ENCODE measurements at places on chromosomes 4 and X.
A peak's percentile ranks its signal among the peaks of the same experiment; 100 is the strongest.

GRCh38 chr4:172143605-172144314, 330.6 kb downstream of the GALNTL6 start:
- no peak for DNase-seq

- DNase-seq = no peak
These were observed 383.8 kb downstream of the OPHN1 start for GRCh38 chrX:68049466-68049865.

DNA sequence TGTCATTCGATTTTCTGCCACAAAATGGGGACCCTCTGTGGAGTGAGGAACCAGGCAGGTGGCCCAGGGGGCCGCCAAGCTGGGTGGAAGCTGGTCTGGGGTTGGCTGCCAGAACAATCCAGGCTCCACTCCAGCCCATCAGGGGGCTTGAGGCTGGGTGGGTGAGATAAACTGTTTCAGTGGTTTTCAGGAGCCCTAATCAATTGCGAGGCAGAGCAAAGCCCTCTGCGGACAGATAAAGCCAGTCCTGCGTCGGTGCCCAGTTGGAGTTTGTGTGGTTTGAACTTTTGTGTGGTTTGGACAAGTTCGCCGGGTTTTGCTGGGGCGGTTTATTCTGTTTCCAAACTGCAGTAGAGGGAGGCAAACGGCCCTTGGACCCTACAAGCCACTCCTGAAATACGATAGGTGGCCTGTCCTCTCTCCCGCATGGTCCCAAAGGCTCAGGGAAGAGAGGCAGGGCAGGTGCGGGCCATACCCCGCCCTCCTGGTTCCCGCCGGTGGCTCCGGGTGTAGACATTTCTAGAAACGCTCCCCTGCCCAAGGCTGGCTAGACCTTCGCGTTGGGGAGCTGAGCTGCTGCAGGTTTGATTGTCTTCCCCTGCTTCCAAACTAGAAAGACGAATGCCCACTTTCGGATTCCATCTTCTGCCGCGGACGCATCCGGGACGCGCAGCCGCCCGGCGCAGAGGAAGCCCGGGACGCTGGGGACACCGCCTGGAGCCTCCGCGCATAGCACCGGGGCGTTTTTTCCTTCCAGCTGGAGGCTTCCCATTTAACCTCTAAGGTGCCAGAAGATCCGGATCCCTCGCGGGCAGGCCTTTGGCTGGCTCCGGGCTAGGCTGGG, 169.0 kb upstream of the BCOR start:
- DNase-seq = peak; percentile 78

DNA sequence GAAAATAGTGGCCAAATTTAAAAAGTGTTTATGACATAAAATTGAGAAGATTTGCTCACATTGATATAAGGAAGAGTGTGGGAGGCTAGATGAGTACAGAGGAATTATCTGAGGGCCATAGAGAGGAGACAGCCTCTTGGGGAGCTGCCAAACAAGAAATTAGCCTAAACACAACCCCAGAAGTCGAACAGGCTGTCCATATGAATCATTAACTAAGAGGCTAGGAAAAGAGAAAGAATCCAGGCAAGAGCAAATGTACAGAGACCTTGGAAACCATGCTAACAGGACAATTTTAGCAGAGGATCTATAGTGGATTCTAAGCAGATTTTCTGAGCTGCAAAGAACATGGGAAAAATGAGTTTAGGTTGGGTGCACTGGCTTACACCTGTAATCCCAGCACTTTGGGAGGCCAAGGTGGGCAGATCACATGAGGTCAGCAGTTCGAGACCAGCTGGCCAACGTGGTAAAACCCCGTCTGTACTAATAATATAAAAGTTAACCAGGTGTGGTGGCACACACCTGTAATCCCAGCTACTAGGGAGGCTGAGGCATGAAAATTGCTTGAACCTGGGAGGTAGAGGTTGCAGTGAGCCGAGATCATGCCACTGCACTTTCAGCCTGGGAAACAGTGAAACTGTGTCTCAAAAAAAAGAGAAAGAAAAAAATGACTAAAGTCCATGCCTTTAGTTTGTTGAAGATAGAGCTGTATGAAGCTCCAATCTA, 76.1 kb downstream of the NWD2 start:
- DNase-seq = no peak

DNA sequence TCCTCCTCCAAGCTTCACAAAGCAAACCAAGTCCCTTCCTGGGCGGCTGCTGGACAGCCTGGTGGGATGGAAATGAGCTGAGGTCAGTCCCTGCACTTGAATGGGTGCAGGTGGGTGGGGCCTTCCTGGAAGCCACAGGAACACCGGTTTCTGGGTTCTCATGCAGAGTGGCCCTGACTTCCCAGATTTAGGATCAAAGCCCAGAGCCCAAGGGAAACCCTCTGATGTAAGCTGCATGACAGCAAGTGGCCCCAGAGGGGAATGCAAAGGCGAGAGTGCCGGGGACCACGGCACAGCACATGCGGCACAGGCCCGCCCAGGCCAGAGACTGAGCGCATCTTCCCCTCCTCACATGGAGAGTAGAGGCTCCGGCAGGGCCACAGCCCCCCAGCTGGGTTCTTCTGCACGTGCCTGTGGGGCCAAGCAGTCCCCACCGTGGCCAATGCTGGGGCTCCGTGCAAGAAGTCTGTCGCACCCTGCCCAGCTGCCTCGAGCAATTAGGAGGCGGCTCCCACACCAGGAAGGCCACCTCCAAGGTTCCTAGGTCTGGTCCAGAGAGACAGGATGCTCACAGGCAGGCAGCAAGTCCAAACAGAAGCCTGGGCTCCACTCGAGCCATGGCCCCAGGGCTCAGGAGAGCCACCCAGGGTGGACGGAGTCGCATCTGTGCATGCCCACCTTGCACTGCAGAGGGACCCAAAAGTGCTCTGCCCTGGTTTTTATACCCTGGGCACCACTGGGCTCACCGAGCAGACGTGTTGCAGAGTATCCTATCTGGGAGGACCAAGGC, 83.0 kb downstream of the HTRA3 start:
- peak; percentile 35 for DNase-seq

- DNase-seq = no peak
These were observed 147.7 kb upstream of the TBL1X start for GRCh38 chrX:9317176-9317575.

- DNase-seq = no peak
These were observed 18.0 kb downstream of the STARD8 start for GRCh38 chrX:68665502-68665901.

GRCh38 chr4:675980-676870, 1.9 kb downstream of the MYL5 start:
- DNase-seq = no peak

GRCh38 chr4:53043055-53043454, 180.9 kb downstream of the RASL11B start:
- no peak for DNase-seq

DNA sequence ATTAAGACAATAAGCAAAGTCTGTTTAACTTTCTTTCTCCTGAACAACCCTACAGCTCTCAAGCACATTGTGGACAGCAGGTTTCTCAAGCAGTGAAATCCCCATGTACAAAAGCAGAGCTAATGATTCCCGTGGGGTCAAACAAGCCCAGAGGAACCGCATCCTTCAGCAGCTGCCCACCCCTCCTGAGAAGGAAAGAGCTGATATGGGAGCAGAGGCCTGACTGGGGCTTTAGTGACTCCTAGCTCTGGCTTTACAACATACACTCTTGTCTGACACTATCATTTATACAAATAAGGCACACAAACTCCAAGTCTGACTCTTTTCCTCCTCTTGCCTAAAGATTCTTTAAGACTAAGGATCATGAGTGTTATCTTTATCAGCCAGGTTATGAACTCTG, 32.8 kb downstream of the HDAC8 start:
- no peak for DNase-seq

DNA sequence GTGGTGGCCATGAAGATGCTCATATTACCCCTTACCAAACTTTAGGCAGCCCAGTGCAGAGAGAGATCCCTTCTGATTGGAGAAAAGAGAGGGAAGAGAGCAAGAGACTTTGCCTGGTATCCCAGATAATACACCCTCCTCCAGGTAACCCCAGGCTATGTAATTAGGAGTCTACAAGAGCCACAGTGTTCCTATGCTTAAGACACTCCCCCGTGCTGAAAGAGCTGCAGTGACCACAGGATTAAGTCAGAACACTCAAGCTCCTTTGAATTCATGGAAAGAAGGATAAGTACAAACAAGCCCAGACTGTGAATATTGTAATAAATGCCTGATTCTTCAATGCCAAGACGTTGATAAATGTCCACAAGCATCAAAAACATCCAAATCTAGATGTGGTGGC, 41.4 kb downstream of the PABPC4L start:
- no peak for DNase-seq

GRCh38 chr4:148539387-148539786, 97.2 kb upstream of the NR3C2 start:
- no peak for DNase-seq
